ENCODE measurements at places on chromosomes 11 and 22.

GRCh38 chr11:6611963-6612212 lies 128 bp downstream of the TAF10 start:
- DNase-seq, result no peak

DNA sequence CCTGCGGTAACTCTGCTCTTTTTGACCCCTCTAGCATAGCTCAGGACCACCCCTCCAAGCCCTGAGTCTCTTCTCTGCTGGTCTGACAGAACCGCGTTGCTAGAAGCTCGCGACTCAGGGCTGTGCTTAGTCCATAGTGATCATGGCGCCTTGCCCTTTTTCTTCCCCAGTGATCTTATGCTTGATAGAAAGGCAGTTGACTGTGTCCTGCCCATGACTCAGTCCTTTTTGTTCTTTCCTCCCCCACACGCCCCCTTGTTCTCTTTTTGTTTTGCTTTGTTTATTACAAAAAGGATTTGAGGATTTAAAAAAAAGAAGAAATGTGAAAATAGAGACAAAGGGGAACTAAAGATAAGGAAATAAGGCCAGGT lies 17.5 kb downstream of the IL17RA start:
- no peak for DNase-seq

DNA sequence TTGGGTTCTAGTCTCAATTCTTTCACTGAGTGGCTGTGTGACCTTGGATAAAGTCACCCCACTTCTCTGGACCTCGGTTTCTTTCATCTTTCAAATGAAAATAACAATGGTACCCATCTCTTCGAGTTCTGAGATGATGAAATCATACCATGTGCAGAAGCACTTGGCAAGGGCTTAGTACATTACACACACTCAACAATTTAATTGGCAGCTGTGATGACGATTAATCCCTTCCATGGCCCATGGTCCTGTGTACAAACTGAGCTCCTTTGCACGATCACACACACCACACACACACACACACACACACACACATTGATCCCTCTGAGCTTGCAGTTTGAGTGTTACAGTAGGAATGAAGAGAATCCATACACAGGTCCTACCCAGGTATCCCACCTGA lies 103.4 kb upstream of the ASPHD2 start:
- no peak for DNase-seq

DNA sequence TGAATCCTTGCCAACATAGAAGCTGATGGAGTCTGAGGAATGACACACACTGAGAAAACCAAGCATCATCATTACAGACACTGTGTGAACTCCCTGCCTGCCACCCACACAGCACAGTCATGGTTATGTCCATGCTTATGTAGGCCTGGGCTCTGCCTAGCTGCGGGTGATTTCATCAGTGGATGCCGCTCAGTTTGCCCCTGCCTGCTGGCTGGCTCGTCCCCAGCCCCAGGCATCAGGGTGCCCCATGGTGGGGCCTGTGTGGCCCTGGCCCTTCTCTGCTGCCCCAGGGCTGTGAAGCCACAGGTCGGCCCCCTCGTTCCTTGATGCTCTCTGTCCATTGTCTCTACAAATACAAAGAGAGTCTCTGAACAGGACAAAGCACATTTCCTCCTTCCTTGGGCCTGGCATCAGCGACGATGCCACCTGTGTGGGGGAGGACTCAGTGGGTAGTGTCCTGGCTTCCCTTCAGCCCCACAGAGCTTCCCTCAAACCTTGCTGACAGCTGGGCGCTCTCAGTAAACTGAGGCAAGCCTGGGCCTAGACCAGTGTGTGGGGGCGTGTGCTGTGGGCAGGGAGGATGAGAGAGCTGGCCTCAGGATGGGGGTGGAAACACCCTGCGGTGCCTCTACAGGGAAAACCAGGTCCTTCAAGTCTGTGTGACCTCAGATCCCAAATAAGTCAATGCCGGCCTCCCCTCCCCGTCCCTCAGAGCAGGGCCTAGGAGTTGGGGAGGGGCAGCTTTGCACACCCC lies 20.0 kb upstream of the TUB start:
- DNase-seq, result no peak

- DNase-seq, result no peak
Observed at GRCh38 chr22:29623553-29624169, 20.2 kb downstream of the NF2 start.

- no peak for DNase-seq
Observed at GRCh38 chr11:123194337-123195187, 486 bp downstream of the CLMP start.

DNA sequence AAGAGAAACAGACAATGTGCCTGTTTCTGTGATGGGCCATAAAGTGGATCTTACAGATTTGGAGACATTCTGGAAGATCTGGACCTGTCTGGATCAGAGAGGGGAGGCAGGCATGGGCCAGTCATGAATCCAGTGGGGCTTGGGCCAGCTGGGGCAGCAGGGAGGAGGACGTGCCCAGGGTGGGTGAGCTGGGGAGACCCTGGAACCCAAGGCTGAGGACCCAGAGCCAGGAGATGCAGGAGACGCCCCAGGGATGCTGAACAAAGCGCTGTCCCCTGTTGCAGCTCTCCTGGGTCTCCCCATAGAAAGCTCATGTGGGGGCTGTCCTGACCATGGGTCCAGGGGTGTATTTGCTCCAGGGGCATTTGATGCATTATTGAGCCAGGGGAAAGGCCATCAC lies 1.5 kb upstream of the APOBEC3A start:
- no peak for DNase-seq

GRCh38 chr11:102493524-102493923 lies 37.0 kb downstream of the MMP7 start:
- DNase-seq, result no peak

DNA sequence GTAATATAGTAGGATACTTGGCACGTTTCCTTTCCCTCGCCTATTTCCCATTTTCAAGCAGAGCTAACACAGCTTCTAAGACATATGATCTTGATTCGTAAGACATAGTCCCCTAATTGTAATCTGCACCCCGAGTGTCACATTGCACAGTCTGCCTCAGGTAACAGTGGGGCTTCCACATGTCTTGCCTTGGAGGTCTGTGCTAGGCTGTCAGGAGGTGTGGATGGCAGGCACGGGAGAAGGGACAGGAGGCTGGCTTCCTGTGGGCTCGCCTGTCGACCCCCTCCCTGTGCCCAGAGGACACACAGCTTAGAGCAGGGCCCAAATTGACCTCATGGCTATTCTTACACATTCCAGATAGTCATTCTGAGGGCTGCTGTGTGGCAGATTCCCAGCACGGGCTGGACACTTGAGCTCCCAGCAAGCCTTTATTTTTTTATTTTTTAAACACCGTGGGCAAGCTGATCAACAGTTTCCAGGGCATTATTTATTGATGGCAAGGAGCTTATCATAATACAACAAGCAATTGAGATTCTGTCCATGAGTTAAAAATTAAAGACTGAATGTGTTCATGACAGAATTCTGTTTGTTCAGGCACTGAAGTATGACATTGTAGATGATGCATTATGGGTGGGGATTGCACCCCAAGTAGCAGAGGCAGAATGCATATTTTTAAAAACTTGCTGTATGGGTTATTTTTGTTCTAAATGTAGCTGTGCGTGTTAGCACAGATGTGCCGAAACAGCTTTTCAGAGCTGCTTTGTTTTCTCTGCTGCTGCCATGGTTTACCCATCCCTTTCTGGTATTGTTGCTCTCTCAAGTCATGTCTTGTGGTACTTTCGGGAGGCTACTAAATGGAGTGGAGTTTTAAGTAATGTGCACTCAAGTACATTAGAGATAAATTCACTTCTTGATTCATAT lies 113.0 kb downstream of the ATXN10 start:
- no peak for DNase-seq

GRCh38 chr11:116278076-116278475 lies 494.7 kb downstream of the BUD13 start:
- no peak for DNase-seq

GRCh38 chr22:43900206-43900605 lies 8.4 kb upstream of the PNPLA5 start:
- no peak for DNase-seq

GRCh38 chr22:31089160-31090100 lies 8.3 kb downstream of the SMTN start:
- DNase-seq, result no peak

DNA sequence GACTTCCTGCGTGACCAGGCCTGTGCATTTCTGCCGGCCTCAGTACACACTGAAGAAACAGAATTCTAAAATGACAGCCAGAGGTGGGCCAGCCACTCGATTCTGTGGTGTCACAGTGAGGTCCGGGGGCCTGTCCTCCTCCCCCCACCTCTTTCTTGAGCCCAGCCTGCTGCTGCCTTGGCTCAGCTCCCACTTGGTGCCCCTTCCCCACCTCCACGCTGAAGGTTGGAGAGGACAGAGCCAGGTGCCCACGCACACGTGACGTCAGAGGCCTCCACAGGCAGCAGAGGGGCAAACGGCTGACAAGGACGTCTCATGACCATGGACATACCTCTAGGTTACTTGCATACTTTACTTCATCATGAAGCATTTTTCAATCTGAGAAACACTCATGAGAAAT lies 78.0 kb upstream of the SHANK2 start:
- no peak for DNase-seq

- no peak for DNase-seq
Observed at GRCh38 chr11:75441804-75442132, 8.8 kb upstream of the KLHL35 start.

DNA sequence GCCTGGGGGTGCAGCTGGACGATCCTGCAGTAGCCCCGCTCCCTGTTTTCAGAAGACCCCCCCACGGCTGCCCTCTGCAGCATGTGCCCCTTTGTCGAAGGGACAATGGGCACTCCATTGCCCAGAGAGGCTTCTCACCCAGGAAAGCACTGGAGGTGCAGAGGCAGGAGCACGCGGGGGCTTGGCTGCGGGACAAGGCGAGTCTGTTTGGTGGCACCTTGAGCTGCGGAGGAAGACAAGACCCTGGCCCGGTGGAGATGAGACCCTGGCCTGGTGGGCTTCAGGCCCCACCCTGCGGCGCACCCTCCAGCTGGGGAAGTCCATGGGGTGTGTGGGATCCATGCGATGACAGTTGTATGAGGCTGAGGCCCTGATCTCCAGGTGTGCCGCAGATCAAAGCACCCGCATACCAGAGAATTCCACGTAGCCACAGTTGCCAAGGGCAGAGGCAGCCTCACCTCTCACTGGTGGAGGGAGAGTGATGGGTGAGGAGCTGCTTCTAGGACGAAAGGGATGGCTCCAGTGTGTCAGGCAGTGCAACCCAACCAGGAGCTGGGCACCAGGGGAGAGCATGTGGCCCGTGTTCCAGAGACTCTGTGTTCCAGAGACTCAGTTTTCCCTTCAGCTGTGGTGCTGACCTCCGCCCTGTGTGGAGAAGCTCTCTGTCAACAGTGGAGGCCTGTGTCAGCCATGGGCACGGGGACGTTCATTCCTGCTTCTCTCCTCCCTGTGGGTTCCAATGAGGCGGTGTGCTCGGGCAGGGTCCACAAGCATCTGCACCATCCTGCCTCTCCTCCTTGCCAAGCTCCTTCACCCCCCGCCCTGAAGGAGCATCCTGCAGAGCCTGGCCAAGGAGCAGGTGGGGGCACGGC lies 10.0 kb downstream of the TBX1 start:
- no peak for DNase-seq

DNA sequence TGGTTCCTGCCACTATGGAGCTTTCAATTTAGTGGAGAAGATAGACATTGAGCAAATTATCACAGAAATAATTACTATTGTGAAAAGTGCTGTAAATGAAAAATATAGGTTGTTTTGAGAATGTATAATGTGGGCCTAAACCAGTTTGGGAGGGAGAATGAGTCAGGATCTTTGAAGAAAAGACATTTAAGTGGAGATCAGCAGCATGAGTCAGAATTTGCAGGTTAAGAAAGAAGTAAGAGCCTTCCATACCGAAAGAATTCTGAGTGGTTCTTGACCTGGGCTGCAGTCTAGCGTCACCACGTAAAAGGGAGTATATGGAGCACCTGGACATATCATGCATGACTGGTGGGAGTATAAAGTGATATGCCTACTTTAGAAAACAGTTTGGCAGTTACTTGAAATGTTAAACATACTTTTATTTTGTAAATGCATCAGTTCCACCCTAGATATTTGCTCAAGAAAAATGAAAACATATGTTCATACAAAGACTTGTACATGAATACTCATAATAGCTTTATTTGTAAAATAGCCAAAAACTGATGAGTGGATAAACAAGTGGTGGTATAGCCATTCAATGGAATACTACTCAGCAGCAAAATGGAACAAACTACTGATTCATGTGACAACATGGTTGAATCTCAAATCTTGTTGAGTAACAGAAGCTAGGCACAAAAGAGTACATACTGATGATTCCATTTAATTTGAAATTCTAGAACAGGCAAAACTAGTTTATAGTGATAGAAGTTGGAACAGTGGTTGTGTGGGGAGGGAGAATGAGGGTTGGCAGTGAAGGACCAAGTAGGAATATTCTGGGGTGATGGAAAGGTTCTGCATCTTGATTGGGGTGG lies 99.2 kb downstream of the STIM1 start:
- no peak for DNase-seq

- DNase-seq, result no peak
Observed at GRCh38 chr22:31148953-31149627, 8.8 kb upstream of the PLA2G3 start.

DNA sequence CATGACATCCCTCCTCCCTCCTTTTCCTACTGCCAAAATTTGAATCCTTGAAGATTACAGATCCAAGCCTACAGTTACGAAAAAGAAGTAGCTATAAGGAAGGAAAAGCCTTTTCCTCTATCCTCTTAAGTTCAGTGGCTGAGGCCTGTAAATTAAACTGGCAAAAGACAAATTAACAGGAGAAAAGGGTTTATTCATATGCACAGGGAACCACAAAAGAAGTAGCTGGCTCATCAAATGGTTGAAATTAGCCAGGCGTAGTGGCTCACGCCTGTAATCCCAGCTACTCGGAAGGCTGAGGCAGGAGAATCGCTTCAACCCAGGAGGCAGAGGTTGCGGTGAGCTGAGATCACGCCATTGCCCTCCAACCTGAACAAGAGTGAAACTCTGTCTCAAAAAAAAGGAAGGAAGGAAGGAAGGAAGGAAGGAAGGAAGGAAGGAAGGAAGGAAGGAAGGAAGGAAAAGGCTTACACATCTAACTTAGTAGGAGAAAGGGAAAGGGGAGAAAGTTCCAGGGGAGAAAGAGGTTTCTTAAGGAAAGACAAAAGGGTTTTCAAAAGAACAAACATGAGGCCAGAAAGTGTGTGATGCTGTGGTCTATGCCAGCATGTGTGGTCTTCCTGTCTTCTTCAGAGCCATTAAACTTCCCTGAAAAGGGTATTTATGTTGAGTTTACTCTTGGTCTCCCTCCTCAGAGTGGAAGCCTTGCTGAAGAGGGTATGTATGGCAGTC lies 5.1 kb upstream of the SMPD1 start:
- no peak for DNase-seq

GRCh38 chr11:35253237-35253636 lies 114.3 kb downstream of the CD44 start:
- DNase-seq, result no peak

- DNase-seq, result no peak
Observed at GRCh38 chr11:7427733-7428132, 57.6 kb upstream of the OLFML1 start.

DNA sequence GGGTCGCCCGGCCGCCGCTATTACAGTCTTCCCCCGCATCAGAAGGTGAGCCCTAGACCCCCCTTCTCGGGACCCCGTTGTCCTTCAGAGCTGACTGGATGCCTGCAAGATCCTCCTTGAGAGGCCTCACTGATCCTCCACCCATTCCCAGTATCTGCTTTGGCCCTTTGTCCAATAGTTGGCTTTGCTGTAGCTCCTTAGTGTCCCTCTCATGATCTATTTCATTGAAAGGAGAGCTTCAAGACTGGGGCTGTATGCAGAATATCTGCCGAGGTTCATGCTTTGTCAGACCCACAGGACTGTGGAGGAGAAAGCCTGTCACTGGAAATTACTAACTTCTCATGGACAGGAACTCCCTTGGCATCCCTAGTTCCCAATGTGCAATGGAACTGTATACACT lies 499 bp downstream of the DLAT start:
- no peak for DNase-seq
